ENCODE measurements at places on chromosomes 12 and 14.

DNA sequence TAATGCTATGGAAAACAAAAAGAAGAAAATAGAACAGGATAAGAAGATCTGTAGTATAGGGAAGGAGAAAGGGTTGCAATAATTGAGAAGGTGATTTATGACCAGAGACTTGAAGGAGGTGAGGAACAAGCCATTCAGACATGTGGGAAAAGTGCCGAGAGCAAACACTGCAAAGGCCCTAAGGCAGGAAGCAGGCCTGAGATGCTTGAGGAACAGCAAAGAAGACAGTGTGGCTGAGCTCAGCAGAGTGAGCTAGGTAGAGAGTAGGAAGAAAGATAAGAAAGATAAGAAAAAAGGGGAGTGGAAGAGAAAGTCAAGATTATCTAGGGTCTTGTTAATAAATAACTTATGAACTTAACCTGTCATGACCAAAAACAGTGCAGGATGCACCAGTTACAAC lies 671.8 kb downstream of the RPS29 start:
- DNase-seq: no peak

- no peak for DNase-seq
Measured at GRCh38 chr14:54652605-54653052, 85.7 kb downstream of the SAMD4A start.

DNA sequence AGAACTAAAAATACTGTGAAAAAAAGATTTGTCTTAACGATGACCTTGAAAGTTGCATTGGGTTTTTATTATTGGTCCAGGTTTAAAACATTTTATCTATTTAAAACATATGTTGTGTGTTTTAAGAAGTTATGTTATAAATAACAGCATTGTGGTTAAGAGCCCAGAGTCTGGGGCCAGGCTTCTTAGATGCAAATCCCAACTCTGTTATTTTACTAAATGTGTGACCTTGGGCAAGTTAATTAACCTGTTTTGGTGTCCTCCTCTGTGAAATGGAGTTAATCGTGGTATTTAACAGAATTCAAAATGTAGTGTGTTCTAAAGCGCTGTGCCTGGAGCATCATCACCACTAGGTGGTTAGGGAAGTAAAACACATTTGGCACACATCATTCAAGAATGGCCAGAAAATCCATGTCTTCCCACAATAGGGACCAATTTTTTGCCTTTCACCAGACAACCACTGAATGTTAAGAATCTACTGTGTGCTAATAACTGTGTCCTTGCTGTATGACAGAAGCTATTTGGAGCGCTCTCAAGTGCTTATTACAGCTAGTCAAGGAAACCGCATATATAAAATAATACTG lies 133.3 kb downstream of the MON2 start:
- DNase-seq: no peak

GRCh38 chr12:114703060-114703493 lies 19.1 kb upstream of the TBX3 start:
- no peak for DNase-seq

- no peak for DNase-seq
Measured at GRCh38 chr14:33764876-33765650, 185.8 kb downstream of the EGLN3 start.

DNA sequence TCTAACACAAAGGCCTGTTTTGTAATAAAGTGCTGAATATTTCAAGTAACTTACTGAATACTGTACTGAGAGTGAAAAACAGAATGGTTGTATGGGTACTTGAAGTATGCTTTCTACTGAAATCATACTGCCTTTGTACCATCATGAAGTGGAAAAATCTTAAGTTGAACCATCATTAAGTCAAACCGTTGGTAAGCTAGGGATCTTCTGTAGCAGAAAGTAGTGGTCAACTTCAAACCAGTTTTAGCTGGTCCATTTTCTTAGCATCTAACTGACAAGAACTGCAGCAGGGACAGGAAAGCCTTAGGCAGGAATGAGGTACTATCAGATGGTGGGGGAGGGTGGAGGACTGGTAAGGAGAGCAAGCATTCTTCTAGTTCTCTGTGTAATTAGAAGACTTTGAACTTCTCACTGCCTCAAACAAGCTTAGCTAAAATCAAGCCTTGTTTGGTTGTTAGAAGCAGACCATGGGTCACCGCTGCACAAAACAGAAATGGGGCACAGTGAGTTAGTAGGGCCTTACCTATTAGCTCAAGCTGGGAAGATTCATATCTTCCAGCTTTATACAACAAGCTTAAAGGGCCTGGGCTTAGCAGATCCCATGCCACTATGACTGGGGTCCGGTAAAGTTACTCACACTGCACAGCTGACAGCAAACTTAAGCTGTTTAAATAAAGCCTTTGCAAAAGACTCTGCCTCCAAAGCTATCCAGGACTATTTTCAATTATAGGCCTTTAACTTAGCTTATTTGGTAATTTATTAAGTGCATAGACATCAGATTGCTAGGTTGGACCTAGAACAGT lies 73.8 kb downstream of the ACADS start:
- DNase-seq: no peak

DNA sequence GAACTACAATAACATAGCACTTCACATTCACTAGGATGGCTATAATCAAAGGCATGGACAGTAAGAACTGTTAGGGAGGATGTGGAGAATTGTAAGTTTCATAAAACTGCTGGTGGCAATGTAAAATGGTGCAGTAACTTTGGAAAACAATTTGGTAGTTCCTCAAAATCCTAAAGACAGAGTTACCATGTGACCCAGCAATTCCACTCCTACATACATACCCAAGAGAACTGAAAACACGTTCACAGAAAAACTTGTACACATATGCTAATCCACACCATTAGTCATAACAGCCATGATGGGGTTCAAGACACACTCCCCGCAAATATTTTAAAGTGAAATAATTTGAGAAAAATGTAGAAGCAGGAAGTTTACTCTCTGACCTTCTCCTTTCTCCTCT lies 31.7 kb downstream of the GALC start:
- DNase-seq: no peak

- no peak for DNase-seq
Measured at GRCh38 chr14:80077262-80077661, 134.0 kb downstream of the DIO2 start.

DNA sequence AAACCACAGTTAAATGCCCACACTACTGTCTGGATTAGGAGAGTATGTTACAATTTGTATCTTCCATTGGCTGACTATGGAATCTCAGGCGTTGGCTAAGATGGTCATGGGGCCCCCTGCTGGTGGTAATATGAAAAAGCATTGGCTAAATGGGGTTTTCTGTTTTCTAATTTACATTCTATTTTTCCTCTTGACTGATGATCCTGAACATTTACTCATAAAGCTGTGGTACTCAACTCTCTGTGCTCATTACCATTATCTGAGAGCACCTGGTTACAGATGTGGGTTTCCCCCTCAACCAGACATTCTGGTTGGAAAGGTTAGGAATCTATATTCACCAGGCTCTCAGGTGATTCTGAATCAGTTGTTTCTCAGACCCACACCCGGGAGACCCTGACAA lies 64.8 kb downstream of the WSCD2 start:
- DNase-seq: peak; percentile 21

DNA sequence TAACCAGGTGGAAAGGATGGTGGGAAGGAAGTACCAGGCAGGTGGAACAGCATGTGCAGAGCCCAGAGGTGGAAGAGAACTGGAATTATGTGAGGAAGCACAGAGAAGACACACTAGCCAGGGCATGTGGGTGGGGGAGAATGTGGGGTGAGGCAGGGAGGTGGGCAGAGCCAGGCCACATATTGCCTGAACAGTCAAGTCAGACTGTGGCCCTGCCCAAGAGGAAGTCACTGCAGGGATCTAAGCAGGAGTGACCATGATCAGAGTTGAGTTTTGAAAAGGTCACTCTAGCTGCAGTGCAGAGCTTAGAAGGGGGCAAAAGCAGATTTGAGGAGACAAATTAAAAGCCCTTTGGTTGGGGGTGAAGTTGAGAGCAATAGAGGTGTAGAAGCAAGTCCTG lies 114.0 kb upstream of the SLC38A2 start:
- no peak for DNase-seq

GRCh38 chr12:132600048-132601032 lies 10.0 kb downstream of the LRCOL1 start:
- peak; percentile 62 for DNase-seq

DNA sequence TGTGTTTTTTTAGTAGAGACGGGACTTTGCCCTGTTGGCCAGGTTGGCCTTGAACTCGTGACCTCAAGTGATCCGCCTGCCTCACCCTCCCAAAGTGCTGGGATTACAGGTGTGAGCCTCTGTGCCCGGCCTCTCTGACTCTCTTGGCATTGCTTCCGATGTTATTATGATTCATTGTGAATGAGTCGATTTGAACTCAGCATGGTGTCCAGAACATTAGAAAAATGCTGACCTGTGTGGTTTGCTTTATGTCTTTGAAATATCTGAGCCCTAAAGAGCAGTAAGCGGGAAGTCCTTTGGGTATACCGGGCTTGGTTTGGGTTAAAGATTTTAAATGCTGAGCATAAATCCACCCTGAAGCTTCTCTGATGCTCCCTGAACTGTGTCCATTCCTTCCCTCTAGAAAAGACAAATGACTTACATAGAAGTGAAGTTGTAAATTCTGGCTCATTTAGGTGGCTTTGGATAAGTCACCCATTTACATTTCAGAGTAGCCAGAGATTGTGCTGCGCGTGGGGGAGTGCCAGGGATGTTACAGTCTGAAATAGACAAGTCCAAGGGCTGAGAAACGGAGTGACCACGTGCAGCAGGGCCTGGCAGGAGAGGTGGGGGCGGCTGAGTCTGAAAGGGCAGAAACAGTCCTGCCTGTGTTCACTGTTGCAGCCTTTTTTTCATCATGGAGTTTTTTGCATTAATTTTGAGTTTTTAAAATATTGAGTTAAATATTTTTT lies 39.6 kb downstream of the SLC15A4 start:
- DNase-seq: no peak

DNA sequence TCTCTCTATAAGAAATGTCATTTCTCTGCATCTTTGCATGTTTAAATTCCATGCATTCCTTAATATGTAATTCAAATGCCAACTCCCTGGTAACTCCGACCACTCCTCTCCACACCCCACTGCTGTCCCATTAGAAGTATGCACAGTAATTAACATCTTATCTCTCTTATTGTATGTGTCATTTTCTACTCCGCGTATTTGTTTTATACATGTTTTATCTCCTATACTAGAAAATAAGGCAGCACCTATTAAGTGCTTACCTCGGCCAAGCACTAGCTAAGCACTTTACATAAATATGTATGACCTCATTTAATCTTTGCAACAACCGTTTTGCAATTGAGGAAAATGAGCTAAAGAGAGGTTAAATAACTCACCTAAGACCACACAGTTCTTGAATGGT lies 469.8 kb downstream of the BCAT1 start:
- DNase-seq: no peak

DNA sequence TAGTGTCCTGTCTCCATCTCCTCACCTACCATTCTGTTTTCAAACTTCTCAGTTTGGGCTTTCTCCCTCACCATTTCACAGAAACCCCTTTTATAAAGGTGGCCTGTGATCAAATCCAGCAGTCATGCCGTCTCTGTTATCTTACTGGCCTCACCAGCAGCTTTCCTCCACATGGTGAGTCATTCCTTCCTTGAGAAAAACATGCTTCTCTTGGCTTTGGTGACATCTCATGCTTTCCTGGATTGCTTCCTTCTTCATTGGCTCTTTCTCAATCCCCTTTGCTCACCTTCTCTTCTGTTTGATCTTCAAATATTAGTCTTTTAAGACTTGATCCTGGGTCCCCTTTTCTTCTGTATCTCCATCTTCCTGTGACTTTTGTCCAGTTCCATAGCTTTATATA lies 164.9 kb downstream of the ANO4 start:
- no peak for DNase-seq

DNA sequence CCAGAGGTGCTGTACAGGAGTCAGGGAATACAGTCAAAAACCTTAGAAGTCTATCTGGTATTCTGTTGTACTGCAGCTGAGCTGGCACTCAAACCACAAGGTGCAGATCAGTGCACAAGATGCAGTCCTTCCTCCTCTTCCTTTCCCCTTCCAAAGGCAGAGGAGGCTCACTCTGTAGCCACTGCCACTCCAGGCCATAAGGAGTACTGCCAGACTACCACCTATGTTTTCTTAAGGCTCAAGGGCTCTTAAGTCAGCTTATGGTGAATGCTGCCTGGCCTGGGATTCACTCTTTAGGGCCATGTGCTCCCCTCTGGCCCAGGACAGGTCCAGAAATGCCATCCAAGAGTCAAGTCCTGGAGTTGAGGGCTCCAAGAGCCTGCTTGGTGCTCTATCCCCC lies 200.3 kb downstream of the CRADD start:
- DNase-seq: no peak

- no peak for DNase-seq
Measured at GRCh38 chr12:45220363-45220931, 4.6 kb downstream of the ANO6 start.

GRCh38 chr14:92980866-92981265 lies 57.9 kb downstream of the CHGA start:
- DNase-seq: no peak

- no peak for DNase-seq
Measured at GRCh38 chr12:13780453-13780852, 200.9 kb downstream of the GRIN2B start.

DNA sequence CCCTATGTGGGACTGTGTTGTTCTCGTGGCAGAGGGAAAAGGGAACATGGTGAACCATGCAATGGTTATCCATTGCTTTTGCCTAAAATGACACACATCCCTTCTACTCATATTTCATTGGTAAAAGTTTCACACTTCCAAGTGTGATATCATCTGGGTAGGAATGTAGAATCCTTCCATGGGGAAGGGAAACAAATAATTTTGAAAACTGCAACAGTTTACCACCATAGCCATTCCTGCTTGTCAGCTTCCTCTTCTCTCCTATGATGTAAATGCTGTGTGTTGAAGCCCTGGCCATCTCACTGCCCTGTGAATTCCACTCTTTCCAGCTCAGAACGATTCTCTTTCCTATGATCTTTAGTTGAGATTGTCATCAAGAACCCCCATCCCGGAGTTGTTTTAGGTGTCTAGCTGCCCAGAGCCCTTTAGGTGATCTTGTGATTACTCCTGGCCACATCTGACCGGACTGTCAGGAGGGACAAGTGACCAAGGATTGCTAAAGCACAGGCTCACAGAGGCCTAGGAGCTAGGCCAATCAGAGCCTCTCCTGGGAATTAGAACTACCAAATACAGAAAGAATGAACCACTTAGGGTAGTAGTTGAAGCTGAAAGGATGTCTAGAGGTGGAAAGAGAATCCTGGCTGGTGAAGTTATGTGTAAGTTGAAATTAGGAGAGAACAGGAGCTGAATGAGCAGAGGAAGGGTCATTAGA lies 84.6 kb downstream of the VCPKMT start:
- DNase-seq: no peak

- DNase-seq: no peak
Measured at GRCh38 chr12:66971816-66972215, 292.9 kb upstream of the GRIP1 start.

- no peak for DNase-seq
Measured at GRCh38 chr14:67881225-67881624, 61.6 kb downstream of the RAD51B start.
